Brain (organoid and tissue), 16 donors: ENCODE measurements at places on chromosomes 13 and 19. TPM values are rescaled to one million over a fixed set of nuclear protein-coding genes. Genes with fewer than 3 reads are reported as not detected.

Gene ZNF878
- not detected for polyA plus RNA-seq

Gene COL4A1
- 65.0 TPM for polyA plus RNA-seq

Gene SMIM44
- polyA plus RNA-seq: not detected

Gene SLC25A42
- 9.5 TPM for polyA plus RNA-seq

Gene OR7C1
- 0.42 TPM for polyA plus RNA-seq

Gene ZNF526
- 6.3 TPM for polyA plus RNA-seq

Gene UNC13A
- 12.9 TPM for polyA plus RNA-seq

Gene OR4F17
- not detected for polyA plus RNA-seq

Gene ZNF709
- polyA plus RNA-seq: 0.63 TPM

Gene CCL25
- polyA plus RNA-seq: not detected

Gene CYP4F11
- polyA plus RNA-seq: 1.8 TPM

Gene TMEM238
- 2.9 TPM for polyA plus RNA-seq

Gene GFY
- polyA plus RNA-seq: 0.97 TPM

Gene CEACAM6
- polyA plus RNA-seq: 2.0 TPM

Gene FAM83E
- 0.95 TPM for polyA plus RNA-seq

Gene BST2
- polyA plus RNA-seq: 39.4 TPM

Gene CNFN
- 10.9 TPM for polyA plus RNA-seq

Gene ZNF432
- 2.6 TPM for polyA plus RNA-seq

Gene ADM5
- 1.7 TPM for polyA plus RNA-seq

Gene MAN2B1
- 24.5 TPM for polyA plus RNA-seq

Gene ARHGAP35
- 46.0 TPM for polyA plus RNA-seq

Gene CD22
- 6.9 TPM for polyA plus RNA-seq

Gene ZNF749
- polyA plus RNA-seq: 10.4 TPM

Gene C19orf38
- polyA plus RNA-seq: 1.9 TPM

Gene CYTH2
- polyA plus RNA-seq: 108 TPM

Gene FSD1
- 106 TPM for polyA plus RNA-seq

Gene FAM32A
- 91.9 TPM for polyA plus RNA-seq

Gene SPACA4
- polyA plus RNA-seq: not detected

Gene BRCA2
- 0.59 TPM for polyA plus RNA-seq

Gene C19orf85
- 3.1 TPM for polyA plus RNA-seq

Gene DDA1
- polyA plus RNA-seq: 61.4 TPM

Gene DPRX
- not detected for polyA plus RNA-seq

Gene ACTMAP
- polyA plus RNA-seq: 20.5 TPM

Gene KLK12
- polyA plus RNA-seq: 0.51 TPM

Gene SPART
- 11.8 TPM for polyA plus RNA-seq
